OCI-M1 (cell line): ENCODE measurements at places on chromosomes 7 and 10.

DNA sequence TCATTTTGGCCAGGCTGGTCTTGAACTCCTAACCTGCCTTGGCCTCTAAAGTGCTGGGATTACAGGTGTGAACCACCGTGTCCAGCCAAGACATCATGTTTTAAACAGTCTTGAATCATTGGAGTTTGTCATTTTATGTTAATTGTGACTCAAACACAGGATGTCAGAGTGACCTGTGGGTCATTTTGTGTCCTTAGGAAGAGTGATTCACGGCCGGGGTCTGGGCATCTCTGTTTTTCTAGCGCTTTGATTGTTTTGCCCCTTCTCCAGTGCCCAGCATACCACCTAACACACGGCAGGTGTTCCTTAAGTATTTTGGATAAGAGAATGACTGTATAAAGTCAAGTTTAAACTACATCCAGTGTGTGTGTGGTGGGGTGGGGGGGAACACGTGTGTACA, 183.7 kb upstream of the KLF6 start:
- DNase-seq = no peak

DNA sequence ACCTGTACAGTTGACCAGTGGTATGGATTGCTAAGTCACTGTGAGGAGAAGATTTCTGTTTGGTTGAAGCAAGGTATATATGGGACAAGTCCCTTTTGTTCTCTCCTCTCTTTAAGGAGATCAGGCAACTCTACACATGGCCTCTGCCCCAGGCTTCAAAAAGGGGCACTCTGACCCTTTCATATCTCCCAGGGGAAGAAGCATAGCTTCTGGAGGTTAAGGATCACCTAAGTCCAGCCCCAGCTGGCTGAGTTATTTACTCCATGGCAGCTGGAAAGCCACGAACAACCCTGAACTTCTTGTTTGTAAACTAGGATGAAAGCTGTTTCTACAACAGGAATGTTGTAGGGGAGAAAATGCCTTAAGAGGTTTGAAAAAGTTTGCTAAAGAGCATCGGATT, 129.2 kb upstream of the FEZF1 start:
- DNase-seq = no peak

GRCh38 chr10:101744267-101744666, 31.6 kb downstream of the FGF8 start:
- no peak for DNase-seq

DNA sequence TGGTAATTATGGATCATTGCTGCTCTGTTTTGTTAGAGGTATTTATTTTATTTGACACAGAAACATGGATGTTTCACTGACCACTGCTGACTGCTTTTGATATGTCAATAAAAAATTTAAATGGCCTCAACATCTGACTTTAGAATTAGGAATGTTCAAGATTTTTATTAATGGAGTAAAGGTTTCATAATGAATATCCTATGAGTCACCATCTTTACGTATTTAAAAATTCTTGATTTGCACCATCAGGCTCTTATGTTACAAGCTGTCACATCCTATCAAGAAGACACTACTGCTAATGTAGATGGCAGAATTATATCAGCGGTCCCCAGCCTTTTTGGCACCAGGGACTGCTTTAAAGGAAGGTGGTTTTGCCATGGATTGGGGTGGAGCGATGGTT, 578.7 kb upstream of the NRP1 start:
- no peak for DNase-seq
